ENCODE measurements at places on chromosomes 6 and 20. TPM values are rescaled to one million over a fixed set of nuclear protein-coding genes. Genes with fewer than 3 reads are reported as not detected.

DNA sequence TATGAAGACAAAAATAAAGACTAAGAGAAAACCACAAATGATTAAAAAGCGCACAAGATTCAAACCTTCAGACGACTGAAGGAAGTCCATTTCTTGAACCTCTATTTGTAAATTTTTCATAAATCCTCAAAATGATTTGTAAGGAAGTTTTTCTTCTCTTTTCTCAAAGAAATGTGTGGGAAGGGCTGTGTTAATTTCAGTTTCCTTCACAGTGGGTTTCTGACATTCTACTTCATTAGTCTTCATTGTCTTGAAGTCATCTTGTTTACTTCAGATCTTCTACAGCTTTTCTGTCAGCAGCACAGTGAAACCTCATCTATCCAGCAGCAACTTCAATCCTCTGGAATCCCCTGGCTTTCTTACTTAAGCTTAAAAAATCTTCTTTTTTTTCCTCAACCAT is 87.6 kb upstream of the MYLIP start:
- no peak for DNase-seq

The OR2B6 gene
- not detected for total RNA-seq

- DNase-seq: no peak
Observed at GRCh38 chr6:54695815-54696214, 150.8 kb upstream of the FAM83B start.

DNA sequence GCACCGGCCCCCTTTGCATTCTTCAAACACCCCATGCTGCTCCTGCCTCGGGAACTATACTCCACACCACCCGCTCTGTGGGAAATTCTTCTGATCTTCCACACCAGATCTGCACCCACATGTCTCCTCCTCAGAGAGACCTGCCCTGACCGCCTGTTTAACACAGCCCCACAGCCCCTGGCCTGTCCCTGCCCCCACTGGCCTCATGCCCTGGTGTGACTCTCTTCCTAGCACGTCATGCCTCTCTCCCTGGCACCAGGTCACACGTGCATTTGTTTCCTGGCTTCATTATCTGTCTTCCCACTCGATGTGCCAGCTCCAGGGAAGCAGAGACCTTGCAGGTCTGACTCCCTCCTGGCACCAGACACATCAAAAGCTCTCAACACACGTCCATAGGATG is 79.6 kb downstream of the ANKRD60 start:
- DNase-seq: no peak

DNA sequence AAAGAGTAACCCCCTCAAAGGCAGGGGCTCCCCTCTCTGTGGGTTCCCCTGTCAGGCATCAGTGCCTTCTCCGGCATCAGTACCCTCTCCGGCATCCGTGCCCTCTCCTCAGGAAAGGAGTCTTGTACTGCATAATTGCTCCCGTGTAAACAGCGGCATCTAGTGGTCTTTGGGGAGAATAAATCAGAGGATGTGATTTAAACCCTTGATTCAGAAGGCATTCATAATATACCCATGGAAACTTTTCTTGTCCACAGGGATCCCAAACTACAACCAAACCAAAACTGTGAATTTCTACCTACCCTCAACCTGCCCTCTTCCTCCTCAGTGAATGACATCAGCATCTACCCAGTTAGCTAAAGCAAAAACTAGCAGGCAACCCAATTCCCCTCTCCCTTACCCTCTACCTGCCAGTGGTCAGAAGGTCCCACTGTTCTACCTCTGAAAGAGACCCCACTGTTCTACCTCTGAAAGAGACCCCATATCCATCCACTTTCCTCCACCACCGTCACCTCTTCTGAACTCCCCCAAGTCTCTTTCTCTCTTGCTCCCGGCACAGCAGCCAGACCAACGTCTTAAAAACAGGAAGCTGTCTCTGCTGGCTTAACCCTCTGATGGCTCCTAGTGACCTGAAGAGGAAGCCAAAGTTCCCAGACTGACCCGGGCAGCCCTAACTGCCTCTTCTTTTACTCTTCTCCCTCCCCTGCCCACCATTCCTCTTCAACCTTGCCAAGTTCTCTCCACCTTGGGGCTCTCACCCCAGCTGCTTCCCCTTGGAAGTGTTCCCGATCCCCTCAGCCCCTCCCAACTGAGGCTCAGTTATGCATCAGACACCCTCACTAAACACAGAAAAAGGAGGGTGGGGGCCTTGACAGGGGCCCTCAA is 27.2 kb downstream of the UBE2V1 start:
- peak; percentile 74 for DNase-seq
